ENCODE measurements at places on chromosomes 13 and 19.

DNA sequence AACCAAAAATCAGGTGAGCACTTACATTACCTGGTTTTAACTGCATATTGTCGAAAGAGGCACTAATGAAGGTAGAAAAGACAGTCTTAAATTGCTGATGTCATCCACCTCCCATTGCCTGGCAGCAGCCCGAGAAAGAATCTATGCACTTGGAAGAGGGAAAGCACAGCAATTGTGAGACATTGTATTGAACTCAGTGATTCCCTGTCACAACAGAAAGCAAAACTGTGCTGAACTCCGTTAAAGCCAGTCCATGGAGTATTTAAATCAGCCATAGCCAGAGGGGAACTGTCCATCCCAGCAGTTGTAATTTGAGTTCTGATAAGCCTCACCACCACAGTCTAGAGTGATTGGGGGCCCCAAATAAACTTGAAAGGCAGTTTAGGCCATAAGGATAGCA is 466.6 kb upstream of the PCDH9 start:
- DNase-seq = no peak

GRCh38 chr13:36362251-36362650 is 16.1 kb upstream of the SPART start:
- no peak for DNase-seq

- DNase-seq = peak; percentile 84
Measured at GRCh38 chr19:2043961-2044708, 6.9 kb downstream of the MKNK2 start.

DNA sequence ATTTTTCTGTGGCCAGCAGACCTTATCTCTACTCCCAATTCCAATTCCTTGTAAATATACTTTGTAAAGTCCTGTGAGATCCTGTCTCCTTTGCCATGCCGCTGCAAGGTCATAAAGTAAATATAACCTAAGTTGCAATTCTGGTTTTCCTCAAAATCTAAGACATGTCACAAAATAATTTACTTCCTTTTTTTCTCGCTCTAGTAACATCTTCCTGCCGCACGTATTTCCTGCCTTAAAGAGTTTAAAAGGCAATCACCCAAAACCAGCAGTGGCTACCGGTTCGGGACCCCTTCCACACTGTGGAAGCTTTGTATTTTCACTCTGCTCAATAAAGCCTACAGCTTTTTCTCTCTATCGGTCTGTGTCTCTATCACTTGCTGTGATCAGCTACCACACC is 832.0 kb upstream of the SLITRK5 start:
- no peak for DNase-seq

DNA sequence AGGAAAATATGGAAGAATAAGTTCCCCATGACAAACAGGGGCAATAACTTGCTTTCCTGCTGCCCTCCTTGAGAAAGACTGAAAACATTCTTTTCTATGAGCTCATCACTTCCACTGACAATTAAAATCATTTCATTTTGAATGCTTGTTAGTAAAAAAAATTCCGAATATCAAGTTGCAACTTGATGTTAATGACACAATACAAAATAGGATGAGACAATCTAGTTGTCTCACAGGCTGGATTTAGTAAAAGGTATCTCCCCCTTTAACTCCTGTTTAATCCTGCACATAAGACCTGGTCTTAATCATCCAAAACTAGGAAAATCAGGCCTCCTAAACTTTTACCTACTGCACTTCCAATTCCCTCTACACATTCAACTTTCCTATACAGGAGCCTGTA is 24.7 kb downstream of the IRS2 start:
- no peak for DNase-seq

- DNase-seq = no peak
Measured at GRCh38 chr19:51830274-51830673, 35.3 kb downstream of the FPR3 start.

DNA sequence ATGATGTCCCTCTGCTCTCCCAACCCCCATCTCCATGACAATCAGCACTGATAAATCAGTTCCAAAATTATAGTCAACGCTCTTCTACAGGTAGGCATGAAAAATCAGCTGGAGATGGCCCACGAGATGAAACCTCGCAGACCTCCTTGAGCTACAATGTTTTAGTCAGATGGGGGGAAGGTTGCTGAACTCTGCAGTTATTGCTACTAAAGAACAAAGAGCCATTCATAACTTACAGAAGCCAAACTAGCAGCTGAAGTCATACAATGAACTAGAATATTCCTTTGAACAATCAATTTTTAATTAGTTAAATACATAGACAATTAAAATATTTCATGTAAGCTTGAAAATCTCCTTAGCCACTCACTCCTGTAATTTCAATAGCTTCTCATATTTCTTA is 179.2 kb downstream of the NHLRC3 start:
- DNase-seq = no peak

GRCh38 chr13:41492432-41493260 is 35.3 kb downstream of the RGCC start:
- no peak for DNase-seq

GRCh38 chr19:13121551-13122274 is 3.6 kb downstream of the NACC1 start:
- no peak for DNase-seq

GRCh38 chr13:41059456-41060081 is 1.7 kb upstream of the WBP4 start:
- DNase-seq = no peak

DNA sequence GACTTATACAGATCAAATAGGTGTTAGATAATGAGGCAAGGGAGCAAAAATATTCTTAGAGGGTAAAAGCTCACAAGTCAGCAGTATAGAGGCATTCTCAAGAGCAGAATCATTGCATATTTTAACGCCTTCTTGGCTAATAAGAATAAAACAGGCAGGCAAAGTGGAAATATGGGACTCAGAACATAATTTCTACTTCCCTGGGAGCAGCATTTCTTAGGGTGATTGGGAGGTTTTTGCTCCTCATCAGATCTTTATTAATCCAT is 39.6 kb downstream of the LHFPL6 start:
- DNase-seq = no peak

DNA sequence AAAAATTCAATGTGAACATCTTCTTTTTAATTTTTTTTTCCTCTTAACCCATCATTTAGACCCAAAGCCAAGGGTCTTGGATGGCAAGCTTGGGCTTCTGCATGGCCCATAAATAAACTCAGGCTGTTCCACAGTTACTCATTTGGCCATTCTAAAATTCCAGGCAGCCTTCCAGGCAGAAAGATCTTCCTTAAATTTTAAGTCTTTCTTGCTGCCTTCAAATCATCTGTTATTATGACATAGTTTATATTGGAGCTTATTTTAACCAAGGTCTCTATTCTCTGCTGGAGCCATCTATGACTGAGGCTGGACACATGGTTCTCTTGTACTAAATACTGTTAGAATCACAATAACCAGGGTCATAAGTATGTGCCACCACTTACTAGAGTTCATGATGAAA is 317.3 kb upstream of the MAB21L1 start:
- DNase-seq = no peak

DNA sequence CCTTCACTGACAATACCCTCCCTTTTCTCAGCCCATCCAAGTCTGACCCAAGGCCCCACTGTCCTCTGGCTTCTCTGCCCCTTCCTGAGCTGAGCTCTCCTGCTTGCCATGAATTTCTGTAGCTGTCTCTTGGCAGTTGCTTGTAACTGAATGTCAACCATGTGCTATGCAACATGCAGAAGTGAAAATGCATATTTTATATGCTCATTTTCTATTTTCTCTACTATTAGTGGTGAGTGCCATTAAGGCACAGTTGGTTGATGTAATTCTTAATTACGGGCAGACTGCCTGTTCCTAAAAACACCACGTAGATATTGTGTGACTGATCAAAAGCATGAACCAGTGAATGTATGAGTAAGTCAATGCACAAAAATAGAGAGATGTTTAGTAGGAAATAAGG is 29.6 kb downstream of the TNFSF11 start:
- DNase-seq = no peak

- no peak for DNase-seq
Measured at GRCh38 chr19:292281-292884, 1.2 kb upstream of the PLPP2 start.

GRCh38 chr13:37412241-37412921 is 186.2 kb downstream of the POSTN start:
- no peak for DNase-seq

GRCh38 chr13:91768746-91769145 is 370.3 kb downstream of the GPC5 start:
- no peak for DNase-seq

DNA sequence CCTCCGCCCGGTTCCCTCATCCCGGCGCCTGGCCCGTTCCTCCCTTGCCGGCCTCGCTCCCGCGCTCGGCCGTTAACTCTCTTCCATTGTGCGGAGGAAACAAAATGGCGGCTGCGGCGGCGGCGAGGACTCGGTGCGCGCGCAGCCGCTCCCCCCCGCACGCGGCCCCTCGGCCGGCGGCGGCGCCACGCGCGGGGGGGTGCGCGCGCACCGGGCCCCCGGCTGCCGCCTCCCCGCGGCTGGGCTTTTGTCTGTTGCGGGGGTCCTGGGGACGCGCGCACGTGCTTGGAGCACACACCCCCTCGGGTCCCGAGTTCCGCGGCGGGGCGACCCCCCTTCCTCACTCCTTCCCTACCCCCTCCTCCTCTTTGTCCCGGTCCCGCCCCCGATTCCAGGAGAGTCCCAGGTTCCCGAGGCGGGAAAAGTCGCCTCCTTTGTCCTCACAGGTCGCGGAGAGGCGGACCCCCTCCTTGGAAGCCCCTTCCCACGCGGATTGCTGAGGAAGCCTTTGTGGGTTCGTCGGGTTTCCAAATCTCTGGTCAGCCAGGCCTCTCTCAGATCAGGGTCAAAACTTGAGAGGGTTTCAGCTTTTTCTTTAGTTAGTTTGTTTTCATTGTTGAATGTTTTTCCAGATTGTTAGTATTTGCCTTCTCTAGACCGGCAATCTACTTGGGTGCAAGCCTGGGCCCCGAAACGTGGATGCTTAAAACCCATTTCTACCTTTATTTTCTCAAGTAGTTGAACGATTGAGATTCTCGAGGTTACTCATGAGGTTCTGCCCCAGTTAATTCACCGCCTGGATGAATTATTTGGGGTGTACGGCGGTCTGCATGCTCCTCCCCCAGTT is 687 bp downstream of the ILF3 start:
- DNase-seq = no peak
